NCI-H2029 treated with DMSO at 0.1 percent for 48 hours (cell line): ENCODE measurements at places on chromosomes 7 and 10.
A peak's percentile ranks its signal among the peaks of the same experiment; 100 is the strongest.

GRCh38 chr10:27223964-27224363 is 16.6 kb downstream of the ACBD5 start:
- no peak for DNase-seq

DNA sequence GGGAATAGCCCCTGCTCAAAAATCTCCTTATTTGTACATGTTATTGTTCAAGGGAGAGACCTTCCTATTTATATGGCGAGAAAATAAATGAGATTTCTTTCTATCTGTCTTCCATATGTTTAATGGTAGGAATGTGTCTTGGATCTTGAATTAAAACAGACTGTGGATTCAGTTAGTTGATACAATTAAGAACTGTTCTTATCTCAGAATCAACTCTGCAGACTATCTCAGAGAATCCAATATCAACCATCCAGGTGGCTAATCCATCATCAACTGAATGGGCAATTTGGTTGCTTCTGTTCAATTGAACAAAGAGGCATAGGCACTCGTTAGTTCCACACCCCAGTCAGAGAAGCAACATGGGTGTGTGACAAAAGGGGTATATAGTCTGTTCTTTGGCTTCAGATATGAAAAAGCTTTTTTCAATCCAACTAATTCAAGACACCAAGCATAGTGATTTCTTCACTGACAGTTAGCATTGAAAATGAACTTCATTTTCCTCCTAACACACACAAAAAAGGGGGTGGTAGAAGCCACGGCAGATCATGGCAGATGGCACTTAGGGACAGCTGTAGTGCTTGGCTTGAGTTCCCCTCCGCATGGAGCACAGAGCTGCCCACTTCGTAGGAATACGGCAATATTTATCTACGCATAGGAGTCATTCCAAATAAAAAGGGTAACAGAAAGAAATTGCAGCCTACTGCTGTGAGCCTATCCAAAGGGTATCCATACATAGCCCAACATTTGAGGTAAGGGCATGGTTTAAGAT is 135.9 kb downstream of the KIAA1217 start:
- DNase-seq, result no peak

- DNase-seq, result no peak
Measured at GRCh38 chr10:110914431-110914830, 4.5 kb downstream of the BBIP1 start.

DNA sequence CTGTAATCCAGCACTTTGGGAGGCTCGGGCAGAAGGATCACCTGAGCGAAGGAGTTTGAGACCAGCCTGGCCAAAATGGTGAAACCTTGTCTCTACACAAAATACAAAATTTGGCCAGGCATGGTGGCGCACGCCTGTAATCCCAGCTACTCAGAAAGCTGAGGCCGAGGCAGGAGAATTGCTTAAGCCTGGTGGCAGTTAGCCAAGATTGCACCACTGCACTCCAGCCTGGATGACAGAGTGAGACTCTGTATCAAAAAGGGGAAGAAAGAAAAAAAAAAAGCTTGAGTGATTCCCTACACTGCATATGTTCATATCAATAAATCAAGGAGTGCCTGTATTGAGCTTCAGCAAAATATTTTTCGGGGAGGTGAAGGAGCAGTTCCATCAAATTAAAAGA is 45.8 kb upstream of the SRRM3 start:
- DNase-seq, result no peak

GRCh38 chr10:84265418-84265817 is 20.6 kb downstream of the RGR start:
- DNase-seq, result peak; percentile 9

DNA sequence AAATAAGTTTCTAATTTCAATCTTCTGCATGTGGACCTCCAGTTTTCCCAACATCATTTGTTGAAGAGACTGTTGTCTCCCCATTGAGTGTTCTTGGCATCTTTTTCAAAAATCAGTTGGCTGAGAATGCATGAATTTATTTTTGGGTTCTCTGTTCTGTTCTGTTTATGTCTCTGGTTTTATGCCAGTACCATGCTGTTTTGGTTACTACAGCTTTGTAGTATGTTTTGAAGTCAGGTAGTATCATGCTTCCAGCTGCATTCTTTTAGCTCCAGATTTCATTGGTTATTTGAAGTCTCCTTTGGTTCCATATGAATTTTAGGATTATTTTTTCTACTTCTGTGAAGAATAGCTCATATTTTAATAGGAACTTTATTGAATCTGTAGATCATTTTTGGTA is 21.2 kb upstream of the SFTPD start:
- no peak for DNase-seq

- DNase-seq, result no peak
Measured at GRCh38 chr7:20269726-20270125, 52.5 kb upstream of the MACC1 start.

DNA sequence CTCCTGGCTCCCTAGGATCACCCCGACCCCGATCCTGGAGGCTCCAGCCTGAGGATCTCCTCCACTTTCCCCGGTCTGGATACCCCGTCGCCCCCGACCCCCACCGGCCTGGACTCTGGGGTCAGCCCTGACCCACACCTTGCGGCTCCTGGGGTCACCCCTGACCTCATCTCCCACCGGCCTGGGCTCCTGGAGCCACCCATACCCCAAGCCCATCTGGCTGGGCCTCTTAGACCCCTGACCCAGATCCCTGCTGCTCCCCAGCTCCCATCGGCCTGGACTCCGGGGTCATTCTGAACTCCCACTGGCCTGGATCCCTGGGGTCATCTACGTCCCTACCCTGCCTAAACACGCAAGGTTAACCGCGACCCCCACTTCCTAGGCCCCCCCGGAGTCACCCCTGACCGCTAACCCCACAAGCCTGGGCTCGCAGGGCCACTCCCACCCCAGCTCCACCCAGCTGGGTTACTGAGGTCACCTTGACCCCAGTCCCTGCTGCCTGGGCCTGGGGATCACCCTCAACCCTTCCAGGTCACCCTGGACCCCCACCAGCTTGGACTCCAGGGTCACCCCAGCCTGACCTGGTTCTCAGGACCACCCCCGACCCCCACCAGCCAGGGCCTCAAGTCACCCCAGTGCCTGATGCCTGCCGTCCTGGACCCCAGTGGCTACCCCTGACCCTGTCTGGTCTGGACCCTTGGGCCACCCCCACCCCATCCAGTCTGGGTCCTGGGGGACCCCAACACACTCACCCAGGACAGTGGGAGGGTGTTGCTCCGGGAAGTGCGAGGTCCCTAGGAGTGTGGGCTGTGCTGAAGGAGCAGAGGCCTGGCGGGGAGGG is 1.2 kb downstream of the FOXK1 start:
- DNase-seq, result no peak

GRCh38 chr10:128373831-128374230 is 247.6 kb upstream of the MKI67 start:
- no peak for DNase-seq

DNA sequence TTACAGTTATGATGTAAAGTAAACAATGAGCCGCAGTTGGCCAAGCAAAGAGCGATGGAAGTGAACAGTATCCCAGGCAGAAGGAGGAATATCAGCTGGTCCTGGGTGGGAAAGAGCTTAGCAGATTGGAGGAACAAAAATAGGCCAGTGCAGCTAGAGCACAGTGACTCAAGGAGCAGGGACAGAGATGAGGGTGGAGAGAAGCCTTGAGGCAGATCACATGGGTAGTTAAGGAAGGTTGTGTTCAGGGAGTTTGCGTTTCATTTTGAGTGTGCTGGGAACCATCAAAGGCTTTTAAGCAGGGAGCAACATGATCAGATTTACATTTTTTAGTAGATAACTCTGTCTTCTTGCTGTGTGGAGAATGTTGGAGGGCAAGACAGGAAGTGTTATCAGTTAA is 113.6 kb downstream of the OAT start:
- DNase-seq, result no peak

- DNase-seq, result no peak
Measured at GRCh38 chr7:12456506-12456905, 52.8 kb upstream of the VWDE start.

- DNase-seq, result no peak
Measured at GRCh38 chr10:129800796-129801340, 163.2 kb downstream of the EBF3 start.

DNA sequence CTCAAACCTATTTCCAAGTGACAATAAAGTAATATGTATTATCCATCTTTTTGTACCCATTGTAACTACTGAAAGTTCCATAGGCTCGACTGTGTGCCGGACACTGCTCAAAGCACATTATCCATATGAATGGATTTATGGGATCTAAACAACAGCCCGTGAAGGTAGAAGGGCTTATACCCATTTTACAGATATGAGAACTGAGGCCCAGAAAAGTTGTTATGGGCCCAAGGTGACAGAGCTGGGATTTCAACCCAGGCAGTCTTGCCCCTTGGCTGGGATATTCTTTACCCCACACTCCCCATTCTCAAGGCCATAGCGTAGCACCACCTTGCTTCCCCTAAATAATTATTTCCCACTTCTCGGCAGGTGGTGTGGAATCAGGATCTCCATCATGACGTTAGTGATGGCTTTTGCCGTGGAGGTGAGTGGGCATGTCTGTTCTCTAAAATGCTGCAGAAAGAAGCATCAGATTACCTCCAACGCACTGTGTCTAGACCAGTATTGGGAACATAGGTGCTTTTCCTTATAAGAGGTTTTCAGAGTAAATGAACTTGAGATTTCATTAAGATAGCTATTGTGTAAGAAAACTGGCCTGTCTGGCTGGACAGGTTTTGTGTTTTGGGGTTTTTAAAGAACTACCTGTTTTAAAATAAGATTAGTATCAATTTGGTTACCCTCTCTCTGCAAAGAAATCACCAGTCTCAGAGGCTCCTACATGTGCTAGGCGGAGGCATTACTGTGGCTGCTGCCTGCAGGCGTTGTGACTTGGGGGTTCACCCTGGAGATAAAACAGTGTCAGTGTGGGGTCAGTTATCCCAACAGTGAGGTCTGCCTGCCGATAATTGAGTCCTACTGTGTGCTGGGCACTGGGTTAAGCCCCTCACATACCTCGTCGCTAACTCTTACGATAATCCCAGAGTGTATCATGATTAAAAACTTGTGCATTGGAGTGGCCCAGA is 85.1 kb upstream of the SDK1 start:
- no peak for DNase-seq

DNA sequence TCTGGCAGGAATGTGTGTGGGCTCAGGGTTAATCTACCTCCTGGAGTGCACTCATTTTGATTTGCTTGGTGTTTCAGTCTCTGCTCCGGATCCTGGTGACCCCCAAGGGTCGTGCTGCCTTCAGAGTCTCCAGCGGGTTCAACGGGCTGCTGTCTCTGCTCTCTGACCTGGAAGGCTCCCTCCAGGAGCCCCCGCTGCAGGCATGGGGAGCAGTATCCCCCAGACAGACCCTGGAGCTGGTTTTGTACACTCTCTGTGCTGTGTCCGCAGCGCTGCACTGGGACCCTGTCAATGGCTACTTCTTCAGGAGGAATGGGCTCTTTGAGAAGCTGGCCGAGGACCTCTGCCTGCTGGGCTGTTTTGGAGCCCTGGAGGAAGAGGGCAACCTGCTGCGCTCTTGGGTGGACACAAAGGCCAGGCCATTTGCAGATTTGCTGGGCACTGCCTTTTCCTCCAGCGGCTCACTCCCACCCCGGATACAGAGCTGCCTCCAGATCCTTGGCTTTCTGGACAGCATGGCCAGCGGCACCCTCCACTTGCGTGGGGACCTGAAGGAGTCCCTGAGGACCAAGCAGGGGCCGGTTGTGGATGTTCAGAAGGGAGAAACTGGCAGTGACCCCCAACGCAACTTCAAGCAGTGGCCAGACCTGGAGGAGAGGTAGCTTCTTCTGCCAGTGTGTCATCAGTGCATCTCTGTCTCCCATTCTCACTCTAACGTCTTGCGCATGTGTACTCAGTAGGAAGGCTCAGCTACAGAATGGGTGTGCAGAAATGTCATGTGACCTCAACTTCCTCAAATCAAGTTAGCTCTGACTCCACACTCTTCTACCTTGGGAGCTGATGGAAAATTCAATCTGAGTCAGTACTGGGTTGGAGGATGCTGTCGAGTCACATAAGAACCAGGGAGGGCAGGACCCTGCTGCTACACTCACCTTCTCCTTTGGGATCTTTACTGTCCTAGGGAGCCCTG is 58.5 kb downstream of the WDFY4 start:
- DNase-seq, result no peak

DNA sequence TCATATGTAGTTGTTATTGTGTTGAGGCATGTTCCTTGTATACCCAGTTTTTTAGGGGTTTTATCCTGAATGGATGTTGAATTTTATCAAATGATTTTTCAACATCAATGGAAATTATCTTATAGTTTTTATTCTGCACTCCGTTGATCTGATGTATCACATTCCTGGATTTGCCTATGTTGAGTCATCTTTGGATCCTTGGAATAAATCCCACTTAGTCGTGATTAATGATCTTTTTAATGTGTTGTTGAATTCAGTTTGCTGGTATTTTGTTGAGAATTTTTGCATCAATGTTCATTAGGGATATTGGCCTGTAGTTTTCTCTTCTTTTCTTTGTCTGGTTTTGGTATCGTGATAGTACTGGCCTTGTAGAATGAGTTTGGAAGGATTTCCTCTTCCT is 648.6 kb upstream of the GRM3 start:
- DNase-seq, result no peak

DNA sequence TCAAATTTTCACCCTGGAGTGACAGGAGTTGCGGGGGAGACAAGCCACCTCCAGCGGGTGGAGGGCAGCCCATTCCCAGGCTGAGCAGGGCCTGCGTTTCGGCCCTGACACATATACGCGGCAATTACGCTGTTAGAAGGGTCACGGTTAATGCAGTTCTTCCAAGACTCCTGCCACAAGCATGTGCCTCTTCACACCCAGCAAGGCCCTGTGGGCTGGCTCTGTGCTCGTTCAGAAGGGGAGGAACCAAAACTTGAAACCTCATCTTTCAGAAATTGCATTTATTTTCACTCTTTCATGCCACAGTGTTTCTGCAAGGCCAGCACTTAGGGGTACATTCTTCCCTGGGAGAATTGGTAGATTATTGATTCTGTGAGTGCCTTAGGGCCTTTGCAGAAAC is 24.7 kb downstream of the LRMDA start:
- no peak for DNase-seq

GRCh38 chr10:5272065-5272803 is 75.6 kb downstream of the AKR1C4 start:
- DNase-seq, result no peak

DNA sequence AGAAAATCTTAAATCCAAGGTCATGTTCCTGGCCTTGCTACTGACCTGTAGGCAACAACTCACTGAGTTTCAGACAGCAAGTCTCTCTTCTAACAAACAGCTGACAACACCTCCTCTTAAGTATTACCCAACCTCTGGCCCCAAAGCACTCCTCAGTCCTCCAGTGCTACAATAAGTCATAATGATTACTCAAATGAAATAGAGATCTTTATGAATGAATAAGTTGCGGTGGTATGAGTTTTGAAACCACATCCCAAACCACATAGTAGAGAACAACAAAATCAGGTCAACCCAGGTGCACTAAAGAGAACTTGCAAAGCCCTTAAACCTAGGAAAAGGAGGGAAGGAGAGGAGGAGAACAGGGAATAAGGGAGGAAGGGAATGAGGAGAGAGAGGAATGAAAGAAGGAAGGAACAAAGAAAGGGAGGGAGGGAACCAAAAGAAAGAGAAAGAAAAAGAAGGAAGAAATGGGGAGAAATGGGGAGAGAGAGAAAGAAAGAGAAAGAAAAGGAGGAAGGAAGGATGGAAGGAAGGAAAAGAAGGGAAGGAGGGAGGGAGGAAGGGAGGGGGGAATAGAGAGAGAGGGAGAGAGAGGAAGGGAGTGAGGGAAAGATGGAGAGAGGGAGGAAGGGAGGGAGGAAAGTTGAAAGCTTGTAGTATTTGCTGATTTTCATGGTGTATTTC is 142.8 kb upstream of the CALCR start:
- DNase-seq, result no peak

GRCh38 chr7:129952086-129952652 is 591 bp downstream of the UBE2H start:
- DNase-seq, result no peak

- DNase-seq, result no peak
Measured at GRCh38 chr10:17144757-17145156, 15.1 kb upstream of the CUBN start.

- no peak for DNase-seq
Measured at GRCh38 chr7:50502001-50502684, 52.0 kb upstream of the FIGNL1 start.
